Adipocyte (in vitro differentiated cells): ENCODE measurements at places on chromosomes 11 and 22.

GRCh38 chr11:65436412-65437032, 13.9 kb downstream of the NEAT1 start:
- peak; percentile 10 for DNase-seq

- DNase-seq: no peak
Observed at GRCh38 chr11:35851342-35851741, 92.5 kb upstream of the LDLRAD3 start.

DNA sequence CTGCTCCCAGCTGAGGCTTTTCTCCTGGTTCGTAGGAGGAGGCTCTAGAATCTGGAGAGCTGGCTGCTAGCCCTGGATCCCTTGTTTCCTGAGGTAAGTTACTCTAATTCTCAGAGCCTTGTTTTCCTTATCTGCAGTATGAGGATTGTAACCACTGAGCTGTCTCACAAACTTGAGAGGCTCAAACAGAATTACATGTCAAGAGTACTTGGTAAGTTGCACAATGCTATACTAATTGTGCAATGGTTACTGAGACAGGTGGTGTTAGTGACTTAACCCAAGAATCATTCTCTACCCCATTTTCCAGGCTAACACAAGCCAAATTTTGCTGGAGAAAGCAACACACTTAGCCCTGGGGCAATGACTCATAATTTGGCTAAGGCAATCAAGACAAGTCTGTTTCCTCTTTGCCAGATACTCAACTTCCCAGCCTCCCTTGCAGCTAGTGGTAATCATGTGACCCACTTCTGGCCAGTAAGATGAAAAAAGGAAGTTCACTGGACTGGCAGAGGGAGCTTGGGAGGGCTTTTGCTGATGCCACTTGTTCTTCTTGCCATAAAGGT, 348.0 kb downstream of the TENM4 start:
- DNase-seq: peak; percentile 84

DNA sequence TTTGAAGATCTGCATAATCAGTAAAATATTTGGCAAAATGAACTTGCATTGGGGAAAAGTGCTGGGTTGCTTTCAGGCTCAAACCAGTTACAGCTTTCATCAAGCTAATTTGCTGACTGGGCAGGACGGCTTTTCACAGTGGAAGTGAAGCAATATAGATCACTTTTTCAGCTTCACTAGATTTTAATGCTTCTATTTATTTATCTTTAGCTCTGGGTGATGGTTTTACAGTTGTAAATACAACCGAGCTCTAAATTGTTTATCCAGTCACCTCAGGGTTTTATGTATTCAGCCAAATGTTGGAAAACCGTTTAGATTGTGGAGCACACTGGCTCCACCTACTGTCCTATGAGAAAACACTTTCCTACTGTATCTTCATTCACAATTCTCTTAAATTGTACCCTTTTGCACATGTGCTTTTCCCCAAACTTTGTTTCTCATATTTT, 58.2 kb downstream of the ACER3 start:
- peak; percentile 88 for DNase-seq

DNA sequence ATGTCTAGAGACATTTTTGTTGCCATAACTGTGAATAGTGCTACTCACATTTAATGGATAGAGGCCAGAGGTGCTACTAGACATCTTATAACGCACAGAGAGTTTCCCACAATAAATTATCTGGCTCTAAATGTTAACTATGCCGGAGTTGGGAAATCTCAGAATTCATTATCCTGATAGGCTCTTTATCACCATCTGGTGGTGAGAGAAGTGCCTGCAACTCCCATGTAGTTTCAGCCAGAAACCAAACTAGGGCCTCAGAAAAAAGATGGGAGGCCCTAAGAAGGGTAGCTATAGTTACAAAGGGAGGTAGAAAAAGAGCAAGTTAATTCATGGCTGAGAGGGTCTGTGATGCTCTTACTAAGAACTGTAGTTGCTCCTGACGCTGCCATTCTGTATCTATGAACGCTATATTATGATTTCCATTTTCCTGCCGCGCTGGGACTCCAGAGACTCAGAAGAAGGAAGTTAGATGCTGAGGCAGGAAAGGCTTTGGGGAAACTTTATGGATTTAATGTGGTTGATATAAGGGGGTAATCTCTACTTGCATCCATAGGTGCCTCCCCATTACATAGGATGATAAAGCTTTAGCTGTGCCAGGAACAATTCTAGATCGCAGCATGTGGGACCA, 22.9 kb upstream of the MRPL17 start:
- peak; percentile 93 for DNase-seq

- DNase-seq: peak; percentile 65
Observed at GRCh38 chr11:125167954-125168835, 3.6 kb downstream of the PKNOX2 start.

DNA sequence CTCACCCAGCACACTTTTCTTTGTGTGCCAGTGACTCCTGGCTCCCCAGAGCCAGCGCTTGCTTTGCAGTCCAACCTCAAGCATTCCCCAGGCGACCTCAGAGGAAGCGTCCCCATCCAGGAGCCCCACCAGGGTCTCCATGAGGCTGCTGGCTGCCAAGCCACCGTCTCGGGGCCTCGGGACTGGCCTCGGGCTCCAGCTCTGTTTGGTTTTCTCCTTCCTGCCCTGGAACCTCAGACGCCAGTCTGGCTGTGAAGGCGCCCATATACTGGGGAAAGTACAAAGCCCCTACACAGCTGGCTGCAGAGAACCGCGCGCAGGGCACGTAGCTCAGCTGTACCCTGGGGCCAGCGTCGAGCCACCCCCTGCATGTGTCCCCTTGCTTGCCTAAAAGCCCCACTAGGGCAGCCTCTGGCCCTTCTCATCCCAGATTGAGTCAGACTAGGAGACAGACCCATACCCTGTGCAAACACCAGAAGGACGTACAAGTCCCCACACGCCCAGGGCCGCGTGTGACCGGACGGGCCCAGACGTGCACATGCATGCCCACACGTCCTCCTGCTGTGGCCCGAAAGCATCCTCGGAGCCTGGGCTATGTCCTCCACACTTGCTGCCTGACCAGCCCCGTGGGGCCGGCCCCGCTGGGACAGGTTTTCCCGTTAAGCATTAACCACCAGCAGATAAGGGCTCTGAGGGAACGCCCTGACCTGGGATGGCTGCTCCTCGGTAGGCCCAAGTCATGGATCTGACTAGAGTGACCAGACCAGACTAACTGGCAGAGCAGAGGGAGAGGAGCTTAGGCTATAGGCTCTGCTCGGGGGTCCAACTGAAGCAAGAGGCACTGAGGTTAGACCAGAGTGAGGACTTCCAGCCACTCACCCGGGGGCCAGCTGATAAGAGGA, 4.2 kb upstream of the SYT8 start:
- no peak for DNase-seq

GRCh38 chr11:47271961-47272661, 2.2 kb downstream of the MADD start:
- DNase-seq: no peak

GRCh38 chr22:43257549-43257948, 70.6 kb upstream of the TTLL12 start:
- DNase-seq: no peak

- no peak for DNase-seq
Observed at GRCh38 chr11:5507933-5508305, 1.8 kb downstream of the UBQLN3 start.

GRCh38 chr11:135075740-135076139, 663.7 kb upstream of the B3GAT1 start:
- DNase-seq: peak; percentile 58

- DNase-seq: peak; percentile 65
Observed at GRCh38 chr11:122523846-122524805, 131.4 kb upstream of the UBASH3B start.

DNA sequence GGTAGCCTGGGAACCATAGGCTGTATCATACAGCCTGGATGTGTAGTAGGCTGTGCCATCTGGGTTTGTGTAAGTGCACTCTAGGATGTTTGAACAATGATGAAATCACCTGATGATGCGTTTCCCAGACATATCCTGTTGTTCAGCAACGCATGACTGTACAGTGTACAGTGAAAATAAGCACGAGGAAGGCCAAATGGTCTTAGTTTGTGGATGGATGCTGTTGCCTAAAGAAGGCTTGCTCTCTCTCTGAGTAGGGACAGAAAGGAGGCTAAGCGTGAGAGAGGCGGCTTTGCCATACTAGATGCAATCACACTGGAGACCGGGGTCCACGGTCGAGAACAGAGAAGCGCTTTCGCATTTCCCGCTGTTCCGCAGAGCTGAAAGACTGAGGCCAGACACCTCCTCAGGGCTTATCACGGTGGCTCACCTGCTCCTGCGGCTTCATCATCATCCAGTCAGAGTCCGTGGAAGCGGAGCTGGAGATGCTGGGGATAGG, 27.6 kb upstream of the APLP2 start:
- DNase-seq: peak; percentile 61

- DNase-seq: peak; percentile 74
Observed at GRCh38 chr22:37229012-37229804, 14.9 kb downstream of the RAC2 start.

- DNase-seq: no peak
Observed at GRCh38 chr11:107157146-107157808, 139.0 kb upstream of the GUCY1A2 start.

- DNase-seq: no peak
Observed at GRCh38 chr11:73401924-73402833, 26.0 kb downstream of the RELT start.

GRCh38 chr11:65113361-65113756, 1.7 kb downstream of the TM7SF2 start:
- no peak for DNase-seq

GRCh38 chr11:111399187-111400031, 20.3 kb upstream of the POU2AF1 start:
- DNase-seq: no peak
